NCI-H526 (cell line): ENCODE measurements at places on chromosomes 3 and 15.

- no peak for DNase-seq
These were observed 374.9 kb upstream of the TGFBR2 start for GRCh38 chr3:30231277-30232141.

DNA sequence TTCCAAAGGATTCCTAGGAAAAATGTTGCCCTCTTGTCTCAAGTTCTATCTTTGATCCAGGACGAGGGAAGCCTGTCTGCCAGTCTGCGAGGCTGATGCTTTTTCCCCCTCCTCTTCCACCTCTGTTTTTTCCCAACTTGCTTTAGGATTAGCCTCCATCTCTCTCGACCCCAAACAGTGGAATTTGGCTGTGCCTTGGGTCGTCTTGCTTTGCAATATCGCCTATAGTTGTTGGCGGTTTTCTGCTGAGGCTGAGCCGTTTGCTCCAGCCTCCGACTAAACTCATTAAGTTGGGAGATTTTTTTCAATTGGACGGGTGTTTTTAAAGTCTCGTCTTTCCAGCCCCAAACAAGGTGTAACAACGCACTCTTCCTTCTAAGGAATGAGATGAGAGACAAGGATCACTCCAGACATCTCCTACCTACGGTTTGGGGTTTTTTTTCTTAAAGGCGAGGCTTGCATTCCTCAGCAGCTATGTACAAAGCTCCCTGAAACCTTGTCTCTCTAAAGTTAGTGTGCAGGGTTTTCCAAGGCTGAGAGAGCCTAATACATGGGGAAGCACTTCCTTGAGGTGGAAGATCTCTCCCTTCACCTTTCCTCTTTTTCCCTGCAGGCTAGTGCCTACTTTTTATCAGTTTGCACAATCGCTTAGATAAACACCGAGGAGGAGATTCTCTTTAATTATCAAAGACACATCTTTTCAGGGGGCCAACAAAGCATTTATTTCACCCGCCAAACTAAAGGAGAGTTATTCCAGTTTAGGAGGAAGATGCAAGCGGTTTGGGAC, 4.8 kb upstream of the NR2F2 start:
- DNase-seq = no peak

- no peak for DNase-seq
These were observed 50.1 kb upstream of the UBE2E2 start for GRCh38 chr3:23152989-23153388.

GRCh38 chr3:106381286-106381938, 512.6 kb upstream of the CBLB start:
- no peak for DNase-seq

GRCh38 chr3:150786791-150787190, 23.8 kb upstream of the SIAH2 start:
- no peak for DNase-seq

GRCh38 chr3:31968369-31968926, 12.6 kb downstream of the OSBPL10 start:
- DNase-seq = no peak

DNA sequence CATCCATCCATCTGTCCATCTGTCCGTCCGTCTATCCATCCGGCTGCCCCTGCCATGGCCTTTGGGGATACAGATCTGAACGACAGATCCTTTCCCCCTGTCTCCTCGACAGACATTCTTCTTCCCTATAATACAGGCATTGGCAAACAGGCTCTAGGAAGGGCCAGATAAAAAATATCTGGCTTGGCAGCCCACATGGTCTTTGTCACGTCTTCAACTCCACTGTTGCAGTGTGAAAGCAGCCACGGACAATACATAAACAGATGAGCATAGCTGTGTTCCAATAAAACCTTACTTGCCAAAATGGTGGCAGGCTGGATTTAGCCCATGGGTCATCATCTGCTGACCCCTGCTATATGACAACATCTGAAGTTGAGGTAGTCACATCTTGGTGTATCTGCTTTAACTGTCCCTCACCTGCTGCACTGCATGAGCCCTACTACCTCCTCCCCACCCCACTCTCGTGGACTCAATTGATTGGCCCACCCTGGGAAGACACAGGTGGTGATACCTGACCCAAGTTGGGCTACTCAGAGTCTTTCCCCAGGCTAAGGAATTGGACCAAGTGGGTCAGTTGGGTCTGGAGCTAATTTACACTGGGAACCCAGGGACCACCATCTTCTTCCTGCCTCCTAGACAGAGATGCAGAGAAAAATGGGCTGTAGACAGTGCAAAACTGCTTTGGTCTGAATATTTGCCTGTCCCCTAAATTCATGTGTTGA, 128.4 kb upstream of the SMAD3 start:
- DNase-seq = no peak

- DNase-seq = no peak
These were observed 79.6 kb upstream of the NSMCE3 start for GRCh38 chr15:29349196-29349595.

DNA sequence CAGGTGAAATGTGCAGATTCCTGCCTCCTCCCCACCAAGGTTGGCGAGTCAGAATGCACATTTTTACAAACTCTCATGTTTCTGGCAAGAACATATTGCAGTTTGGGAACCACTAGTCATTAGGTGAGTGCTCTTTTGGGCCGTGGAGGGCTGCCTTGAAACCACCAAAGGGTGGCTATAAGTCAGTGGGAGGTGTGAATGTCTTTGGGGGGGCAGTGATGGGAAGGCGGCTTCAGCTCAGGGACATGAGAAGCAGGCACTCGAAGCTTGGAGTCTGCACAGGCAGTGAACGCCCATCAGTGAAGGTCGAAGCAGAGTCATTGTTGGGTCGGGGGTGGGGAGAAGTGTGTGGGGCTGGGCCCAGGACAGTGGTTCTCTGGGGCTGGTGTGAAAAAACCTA, 1.1 kb downstream of the NOX5 start:
- DNase-seq = no peak

DNA sequence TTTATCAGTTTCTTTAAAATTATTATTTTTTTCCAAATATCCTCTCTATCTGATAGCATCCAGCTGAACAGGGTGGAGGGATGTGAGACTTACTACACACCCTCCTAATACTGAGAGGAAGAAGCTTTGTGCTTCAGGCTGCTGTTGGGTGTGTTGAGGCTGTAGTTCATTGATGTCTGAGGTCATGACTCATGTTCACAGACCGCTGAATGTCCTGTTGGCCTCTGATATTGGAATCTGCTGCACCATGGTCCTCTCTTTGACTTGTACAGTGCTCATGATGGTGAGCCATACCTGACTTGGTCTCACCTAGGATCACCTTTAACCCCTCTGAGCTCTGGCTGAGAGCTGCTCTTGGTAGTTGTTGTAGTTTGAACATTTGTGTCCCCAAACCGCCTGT, 302.9 kb downstream of the SATB1 start:
- DNase-seq = no peak

GRCh38 chr15:99486371-99487336, 79.1 kb upstream of the MEF2A start:
- DNase-seq = no peak

DNA sequence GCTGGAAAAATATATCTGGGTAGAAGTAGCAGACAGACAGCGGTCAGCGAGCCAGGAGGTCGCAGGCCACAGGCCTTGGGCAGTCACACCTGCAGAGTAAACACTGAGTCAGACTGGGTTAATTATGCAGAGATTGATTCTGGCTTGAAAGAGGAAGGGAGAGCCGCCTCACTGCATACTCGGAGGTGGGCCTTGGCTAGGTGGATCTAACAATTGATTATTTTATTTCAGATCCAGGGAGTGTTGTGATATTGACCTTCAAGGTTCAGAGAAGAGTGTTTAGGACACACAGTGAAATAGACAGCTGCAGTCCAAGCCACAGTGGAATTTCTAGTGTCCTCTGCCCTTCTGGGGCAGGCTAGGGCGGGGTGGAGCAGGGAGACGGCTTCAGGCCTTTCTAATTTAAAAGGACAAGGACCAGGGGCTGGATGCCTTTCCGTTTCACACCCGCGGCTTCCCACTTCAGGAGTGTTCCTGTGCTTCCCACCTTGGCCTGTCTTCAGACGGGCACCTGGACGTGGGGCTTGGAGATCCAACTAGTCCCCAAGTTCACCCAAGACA, 237.3 kb downstream of the XXYLT1 start:
- DNase-seq = no peak

- DNase-seq = no peak
These were observed 877 bp downstream of the NIT2 start for GRCh38 chr3:100335434-100335833.

GRCh38 chr15:68666120-68666811, 87.5 kb downstream of the CORO2B start:
- DNase-seq = peak; percentile 5

DNA sequence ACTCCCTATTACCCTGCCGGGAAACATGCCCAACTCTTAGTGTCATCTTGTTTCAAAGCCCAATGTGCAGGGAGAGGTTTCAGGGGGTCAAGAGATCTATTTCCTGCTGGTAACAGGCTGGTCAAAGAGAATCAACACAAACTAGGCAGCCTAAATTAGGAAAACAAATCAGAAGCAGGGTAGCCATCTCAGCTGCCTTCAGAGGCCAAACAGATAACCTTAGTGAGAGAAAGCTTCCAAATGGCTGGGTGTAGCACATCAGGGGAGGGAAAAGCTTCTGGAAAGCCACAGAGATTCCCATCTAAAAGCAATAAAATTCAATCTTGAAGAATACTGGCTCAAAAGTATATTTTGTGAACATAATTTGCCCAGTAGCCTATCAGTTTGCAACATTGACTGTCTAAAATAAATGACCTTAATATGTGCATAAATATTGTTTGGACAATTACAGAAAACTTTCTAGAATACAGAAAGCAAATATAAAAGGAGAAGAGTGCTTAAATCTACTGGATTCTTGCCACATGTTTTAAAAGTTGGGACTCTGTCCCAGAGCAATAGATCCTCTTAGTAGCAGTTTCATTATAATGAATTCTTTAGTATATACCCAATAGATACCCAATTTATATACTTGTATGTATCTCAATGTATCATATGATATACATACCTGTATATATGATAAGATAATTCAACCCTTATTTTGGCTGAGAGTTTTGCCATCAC, 371.9 kb upstream of the RARB start:
- DNase-seq = no peak

- DNase-seq = no peak
These were observed 9.1 kb downstream of the ATP2B2 start for GRCh38 chr3:10496121-10496863.

DNA sequence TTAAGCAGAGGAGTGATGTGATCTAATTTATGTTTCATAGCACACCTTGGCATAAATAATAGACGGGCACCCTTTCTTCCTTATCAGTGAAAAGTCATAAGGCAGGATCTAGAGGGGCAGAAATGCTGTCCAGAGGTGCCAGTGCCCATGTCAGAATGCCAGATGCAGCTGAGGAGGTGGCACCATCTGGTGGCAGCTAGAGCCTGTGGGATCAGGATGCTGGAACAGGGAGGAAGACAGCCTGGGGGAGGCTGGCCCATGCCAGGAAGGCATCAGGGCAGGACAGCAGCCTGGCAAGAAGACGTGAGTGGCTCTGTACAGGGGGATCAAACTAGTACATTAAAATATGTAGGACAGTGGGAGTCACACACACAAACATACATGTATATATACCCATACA, 16.5 kb downstream of the MYH15 start:
- peak; percentile 35 for DNase-seq

- no peak for DNase-seq
These were observed 22.1 kb downstream of the CNTN3 start for GRCh38 chr3:74592359-74592758.

GRCh38 chr15:43239732-43240491, 19.1 kb upstream of the EPB42 start:
- no peak for DNase-seq

DNA sequence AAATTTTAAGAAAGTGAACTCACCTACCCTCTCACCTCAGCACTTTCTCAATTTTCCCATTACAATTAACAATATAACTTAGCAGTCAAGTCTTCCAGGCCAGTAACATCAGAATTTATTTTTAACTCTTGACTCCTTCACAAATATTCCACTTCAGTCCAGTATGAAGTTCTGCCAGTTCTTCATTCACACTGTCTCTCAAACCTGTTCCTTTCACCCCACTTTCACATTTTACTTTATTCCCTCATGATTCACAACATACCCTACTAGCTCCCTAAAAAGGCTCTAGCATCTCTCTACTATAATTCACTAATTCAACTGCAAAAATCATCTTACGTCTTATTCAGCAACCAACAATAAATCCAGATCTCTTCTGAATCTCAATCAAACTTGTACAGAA, 3.8 kb downstream of the GSK3B start:
- DNase-seq = no peak

GRCh38 chr3:158572766-158573060, 1.7 kb downstream of the MLF1 start:
- DNase-seq = no peak

GRCh38 chr3:137845194-137845593, 81.1 kb downstream of the SOX14 start:
- peak; percentile 32 for DNase-seq

DNA sequence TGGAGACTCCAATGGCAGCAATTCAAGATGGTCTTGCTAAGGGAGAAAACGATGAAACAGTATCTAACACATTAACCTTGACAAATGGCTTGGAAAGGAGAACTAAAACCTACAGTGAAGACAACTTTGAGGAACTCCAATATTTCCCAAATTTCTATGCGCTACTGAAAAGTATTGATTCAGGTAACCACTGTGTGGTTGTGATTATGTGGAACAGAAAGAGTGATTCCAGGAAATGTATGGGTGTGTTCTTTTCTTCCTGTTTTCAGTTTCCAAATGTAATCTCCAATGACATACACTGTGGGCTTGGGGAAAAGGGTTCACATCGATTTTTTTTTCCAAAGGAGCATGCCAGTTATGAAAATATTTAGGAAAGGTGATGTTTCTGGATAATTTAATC, 10.9 kb downstream of the SCG3 start:
- DNase-seq = no peak

GRCh38 chr3:71628522-71628921, 45.0 kb upstream of the FOXP1 start:
- no peak for DNase-seq

DNA sequence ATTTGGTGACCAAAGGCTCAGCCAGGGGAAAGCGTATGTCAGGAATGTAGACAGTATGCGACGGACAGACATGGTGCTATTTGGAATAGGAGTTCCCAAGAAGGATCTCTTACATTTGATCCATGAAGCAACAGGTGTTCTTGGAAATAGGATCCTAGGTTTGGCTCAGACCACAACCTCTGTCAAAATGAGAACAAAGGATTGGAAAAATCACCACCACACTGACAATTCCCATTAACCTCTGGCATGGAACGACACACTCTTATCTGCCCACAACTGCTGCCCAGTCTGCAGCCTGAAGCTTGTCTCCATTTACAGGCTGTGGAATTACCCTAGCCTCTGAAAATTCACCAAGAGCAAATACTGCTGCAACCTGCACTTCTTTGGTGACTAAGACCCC, 33.6 kb upstream of the LRRN1 start:
- DNase-seq = no peak

DNA sequence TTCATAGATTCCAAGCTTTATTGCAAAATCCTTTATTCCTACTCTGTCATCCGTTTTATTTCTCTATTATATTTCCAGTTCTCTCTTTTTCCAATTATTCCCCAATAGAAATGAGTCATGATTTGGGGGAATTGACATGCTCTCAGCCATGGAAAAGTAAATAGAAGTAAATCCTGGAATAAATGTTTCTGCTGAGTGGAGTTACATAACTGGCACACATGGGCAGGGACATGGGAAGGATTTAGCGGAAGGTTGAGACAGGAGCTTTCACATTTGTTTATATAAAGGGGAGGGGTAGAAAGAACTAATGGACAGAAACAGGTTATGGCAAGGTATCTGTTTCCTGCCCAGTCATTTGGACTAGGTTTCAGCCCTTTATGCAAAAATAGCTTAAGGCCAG, 221.6 kb downstream of the PLOD2 start:
- DNase-seq = peak; percentile 69
